ENCODE measurements at places on chromosomes 3 and 15.
A peak's percentile ranks its signal among the peaks of the same experiment; 100 is the strongest.

- no peak for DNase-seq
These were observed 26.5 kb upstream of the FAM98B start for GRCh38 chr15:38427380-38427779.

DNA sequence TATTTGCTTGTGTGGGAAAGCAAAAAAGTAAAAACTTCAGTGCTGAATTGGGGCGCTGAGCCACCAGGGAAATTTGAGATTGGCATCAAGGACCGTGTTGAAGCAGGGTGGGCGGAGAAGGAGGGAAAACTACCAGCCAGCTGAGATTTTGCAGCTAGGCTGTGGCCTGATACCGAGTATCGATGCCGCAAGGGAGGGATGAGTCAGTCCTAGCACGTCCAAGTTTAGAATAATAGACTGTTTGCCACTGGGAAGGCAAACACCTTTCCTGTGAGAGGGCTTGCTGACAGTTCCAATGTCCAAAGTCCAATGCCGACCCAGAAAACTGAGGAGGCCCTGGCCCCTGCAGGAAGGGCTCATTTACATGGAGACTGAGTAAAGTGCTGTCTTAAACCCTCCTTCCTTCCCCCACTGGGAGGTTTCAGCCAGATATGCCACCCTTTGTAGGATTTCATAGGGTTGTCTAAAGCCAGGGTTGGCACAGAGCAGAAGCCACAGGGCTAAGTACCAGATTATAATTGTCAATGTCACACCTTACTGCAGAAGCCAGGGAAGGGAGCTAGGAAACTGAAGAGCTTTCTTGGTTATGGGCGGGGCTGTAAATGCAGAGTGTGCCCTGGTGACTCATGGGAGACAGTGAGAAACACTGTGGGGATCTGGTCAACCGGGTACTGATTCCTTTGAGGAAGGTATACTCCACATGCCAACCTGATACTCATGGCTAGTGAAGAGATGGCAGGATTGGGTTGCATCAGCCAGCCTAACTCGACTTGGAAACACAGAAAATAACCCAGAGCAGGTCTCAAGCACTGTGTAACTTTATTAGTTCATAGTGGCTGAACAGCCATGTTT is 28.4 kb upstream of the PIK3CB start:
- peak; percentile 61 for DNase-seq

GRCh38 chr3:54988838-54989630 is 61.2 kb upstream of the LRTM1 start:
- peak; percentile 81 for DNase-seq

- DNase-seq: no peak
These were observed 23.3 kb upstream of the MYO5C start for GRCh38 chr15:52318729-52319500.

GRCh38 chr3:127172211-127172610 is 20.7 kb upstream of the PRR23E start:
- DNase-seq: no peak

- DNase-seq: no peak
These were observed 441.4 kb upstream of the AGTR1 start for GRCh38 chr3:148255981-148256969.
